ENCODE measurements at places on chromosomes 5 and 9. TPM values are rescaled to one million over a fixed set of nuclear protein-coding genes. Genes with fewer than 3 reads are reported as not detected.

The TEK gene
- total RNA-seq, result 4.0 TPM

DNA sequence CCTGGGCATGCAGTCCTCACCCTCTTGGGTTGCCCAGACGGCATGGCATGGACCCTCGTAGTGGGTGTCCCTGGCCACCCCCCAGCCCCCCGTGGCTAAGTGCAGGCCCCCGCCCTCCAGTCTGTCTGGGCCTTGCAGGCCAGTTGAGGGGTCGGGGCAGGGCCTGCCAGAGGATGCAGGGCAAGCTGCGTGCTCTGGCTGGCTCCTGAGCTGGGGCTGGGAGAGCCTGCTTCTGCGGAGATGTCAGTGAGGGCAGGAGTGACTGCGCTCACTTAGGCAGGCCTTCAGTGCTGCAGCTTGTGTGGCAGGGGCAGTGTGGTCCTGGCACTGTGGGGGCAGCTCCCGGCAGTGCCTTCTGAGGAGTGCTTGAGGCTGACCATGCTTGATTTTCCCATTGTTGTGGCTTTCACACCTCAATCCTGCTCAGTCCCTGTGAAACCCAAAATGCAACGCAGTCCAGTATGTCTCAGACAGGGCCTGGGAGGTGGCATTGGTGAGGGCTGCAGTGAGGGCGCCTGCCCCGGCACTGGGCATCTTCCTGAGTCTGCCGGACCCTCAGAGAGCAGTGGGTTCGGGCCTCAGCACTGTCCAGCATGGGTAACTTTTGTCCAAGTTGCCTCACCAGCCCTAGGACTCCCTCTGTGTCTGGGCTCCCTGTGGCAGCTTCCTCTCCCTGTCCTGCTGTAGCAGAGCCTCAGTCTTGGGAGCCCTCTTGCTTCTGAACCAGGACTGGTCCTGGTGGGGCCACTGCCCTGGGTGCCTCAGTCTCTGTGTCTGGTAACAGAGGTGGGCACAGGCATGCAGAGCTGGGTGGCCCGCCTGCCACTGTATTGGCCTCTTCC, 93.0 kb downstream of the PHF2 start:
- no peaks in the 10 kb centered on the region for H3K27me3 ChIP-seq
- H3K4me1 ChIP-seq, result no peaks in the 10 kb centered on the region

GRCh38 chr5:65699338-65699737, 22.6 kb downstream of the SGTB start:
- H3K4me3 ChIP-seq, result no peak overlapping the region
- no peak overlapping the region for H3K27ac ChIP-seq
- H3K36me3 ChIP-seq, result peaks cover 9% of the 10 kb centered on the region
- no peaks in the 10 kb centered on the region for H3K4me1 ChIP-seq
- DNase-seq, result no peak
- H3K27me3 ChIP-seq, result no peaks in the 10 kb centered on the region

GRCh38 chr5:55438998-55439397, 95.8 kb downstream of the PLPP1 start:
- H3K36me3 ChIP-seq, result no peaks in the 10 kb centered on the region
- no peaks in the 10 kb centered on the region for H3K27me3 ChIP-seq
- H3K27ac ChIP-seq, result peak overlapping the region; percentile 74
- H3K4me3 ChIP-seq, result no peak overlapping the region

The BHMT gene
- total RNA-seq, result not detected

The CDKN2B-AS1 gene
- 2.6 TPM for total RNA-seq

The CDX1 gene
- 1.8 TPM for total RNA-seq

DNA sequence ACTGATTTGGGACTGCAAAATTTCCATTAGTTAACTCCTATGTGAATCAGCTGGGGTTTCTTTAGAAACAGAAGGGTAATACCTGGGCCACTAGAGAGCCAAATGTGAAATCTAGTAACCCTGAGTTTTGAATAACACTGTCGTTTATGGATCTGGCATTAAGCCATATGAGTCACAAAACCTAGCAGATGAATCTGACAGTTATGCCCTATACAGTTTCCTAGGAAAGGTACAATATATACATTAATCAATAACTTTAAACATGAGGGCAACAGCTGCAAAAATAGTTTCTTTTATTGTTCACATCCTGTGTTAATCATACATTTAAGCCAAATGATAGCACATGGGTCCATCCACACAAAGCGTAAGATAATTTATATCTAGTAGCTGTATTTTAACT, 56.9 kb downstream of the PAM start:
- no peaks in the 10 kb centered on the region for H3K27me3 ChIP-seq
- H3K27ac ChIP-seq, result no peak overlapping the region
- no peaks in the 10 kb centered on the region for H3K36me3 ChIP-seq
- H3K4me1 ChIP-seq, result peaks cover 4% of the 10 kb centered on the region

DNA sequence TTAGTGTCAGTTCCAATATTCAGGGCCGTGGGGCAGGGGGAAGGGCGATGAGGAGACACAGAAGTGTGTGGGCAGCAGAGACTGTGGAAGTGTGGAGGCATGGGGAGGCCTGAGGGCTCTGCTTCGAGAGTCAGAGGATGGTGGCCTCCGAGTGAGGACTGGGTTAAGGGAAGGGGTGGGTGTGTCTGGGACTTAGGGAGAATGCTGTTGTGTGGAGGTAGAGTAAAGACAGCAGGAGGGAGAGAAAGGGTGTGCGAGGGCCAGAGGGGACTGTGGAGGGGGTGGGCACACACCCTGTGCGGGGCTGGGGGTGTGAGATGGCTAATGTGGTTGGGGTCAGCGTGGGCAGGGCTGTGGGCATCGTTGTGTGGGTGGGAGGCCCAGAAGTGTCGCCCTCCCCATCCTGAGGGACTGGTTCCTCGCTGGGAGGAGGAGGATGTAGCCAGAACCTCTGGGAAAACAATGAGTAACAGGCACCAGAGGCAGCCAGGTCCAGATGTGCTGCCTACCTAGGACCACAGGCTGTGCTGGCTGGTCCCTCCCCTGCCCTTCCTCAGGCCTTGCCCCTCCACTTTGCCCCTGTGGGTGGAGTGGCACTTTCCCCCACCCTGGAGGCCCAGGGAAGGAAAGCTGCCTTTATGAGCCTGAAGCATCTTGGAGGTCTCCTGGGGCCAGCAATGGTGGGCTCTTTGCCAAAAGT, 4.2 kb downstream of the USP20 start:
- peaks cover 5% of the 10 kb centered on the region for H3K36me3 ChIP-seq
- H3K4me3 ChIP-seq, result no peak overlapping the region
- DNase-seq, result no peak
- peaks cover 18% of the 10 kb centered on the region for H3K4me1 ChIP-seq
